Fibroblast of skin of left quadriceps (primary cell): ENCODE measurements at places on chromosomes 7 and 10.

- DNase-seq = no peak
These were observed 18.6 kb downstream of the NSMCE4A start for GRCh38 chr10:121956111-121957061.

DNA sequence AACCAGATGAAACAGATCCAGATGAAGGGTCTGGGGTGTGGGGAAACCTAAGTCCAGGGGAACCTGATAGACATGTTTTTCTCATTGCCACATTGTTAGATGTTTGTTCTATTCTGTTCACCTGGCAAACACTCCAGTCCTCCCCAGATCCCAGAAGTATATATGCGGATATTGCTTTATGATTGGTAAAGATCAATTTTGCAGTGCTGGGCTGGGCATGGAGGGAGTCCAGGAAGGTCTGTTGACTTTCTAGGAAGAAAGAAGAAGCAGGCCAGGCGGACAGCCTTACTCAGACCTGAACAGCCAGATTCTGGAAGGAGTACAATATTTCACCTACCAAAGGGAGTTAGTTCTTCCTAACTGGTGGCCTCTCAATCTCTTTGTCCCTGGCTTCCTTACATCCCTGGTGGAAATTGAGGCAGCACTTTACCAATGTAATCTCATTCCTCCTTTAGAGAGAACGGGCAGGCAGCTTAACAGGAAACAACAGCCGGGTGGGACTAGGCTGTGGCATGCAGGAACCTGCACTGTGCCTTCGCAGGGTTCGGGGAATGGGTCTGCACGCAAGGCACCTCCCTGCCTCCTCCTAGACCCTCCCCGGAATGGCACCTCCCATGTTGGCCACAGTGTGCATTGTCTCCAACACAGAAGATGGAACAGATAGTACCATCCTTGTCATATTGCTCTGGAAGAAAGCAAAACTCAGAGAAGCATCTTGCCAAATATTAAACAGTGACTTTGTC is 930 bp downstream of the GIMAP6 start:
- DNase-seq = no peak

GRCh38 chr7:95772771-95773581 is 622 bp downstream of the DYNC1I1 start:
- DNase-seq = no peak

GRCh38 chr7:129332254-129333035 is 101.8 kb upstream of the STRIP2 start:
- peak; percentile 15 for DNase-seq

DNA sequence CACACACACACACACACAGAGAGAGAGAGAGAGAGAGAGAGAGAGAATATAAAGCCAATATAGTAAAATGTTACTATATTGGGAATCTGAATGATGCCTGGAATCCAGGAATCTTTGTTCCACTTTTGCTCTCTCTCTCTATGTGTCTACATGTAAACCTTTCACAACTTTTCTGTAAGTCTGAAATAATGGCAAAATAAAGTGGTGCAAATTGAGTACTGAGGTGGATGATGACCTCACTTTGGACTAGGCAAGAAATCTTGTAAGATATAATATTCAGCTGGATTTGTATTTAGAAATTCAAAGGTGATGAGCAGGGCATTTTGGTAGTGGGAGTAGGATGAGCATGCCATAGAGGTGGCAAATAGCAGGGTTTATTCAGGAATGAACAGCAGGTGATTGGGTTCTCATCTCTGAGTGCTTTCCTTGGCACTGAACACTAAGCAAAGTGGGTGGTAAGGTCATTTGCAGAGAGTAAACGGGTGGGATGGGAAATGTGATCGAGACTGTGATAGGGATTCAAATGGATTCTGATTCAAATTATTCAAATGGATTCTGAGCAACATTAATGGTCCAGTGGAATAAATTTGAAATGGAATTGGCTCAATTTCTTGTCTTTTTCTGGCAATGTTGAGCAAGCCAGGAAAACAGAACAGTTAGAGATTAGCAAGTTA is 9.7 kb upstream of the ANLN start:
- no peak for DNase-seq

GRCh38 chr10:69486922-69487730 is 35.9 kb downstream of the TSPAN15 start:
- no peak for DNase-seq

DNA sequence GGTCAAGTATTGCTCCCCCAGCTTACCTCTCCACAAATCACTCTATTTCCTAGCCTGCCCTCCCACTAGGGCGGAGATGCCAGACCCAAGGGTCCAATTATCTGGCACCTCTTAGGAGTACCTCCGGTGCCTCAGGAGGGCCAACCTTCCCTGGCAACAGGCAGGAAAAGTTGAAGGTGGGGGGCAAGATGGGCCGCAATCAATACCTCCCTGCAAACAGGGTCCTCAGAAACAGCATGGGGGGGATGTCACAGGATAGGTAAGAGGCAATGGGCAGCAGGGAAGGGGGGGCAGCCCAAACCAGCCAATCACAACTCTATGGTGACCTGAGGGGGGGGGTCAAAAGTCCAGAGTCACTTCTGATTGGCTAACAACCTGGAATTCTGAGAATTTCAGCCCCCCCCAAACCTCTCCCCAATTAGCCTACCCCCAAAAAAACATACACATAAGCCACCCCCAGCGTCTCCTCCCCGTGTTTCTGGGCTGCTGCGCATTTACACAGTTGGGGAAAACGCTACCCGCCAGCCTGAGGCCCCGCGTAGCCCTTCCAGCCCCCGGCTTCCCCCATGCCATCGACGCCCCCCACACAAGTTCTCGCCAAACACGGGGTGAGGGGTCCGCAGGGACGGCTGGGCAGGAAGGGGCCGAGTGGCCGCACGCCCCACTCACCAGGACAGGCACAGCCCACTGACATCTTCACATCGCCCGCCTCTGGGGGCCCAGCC is 589 bp downstream of the LDB1 start:
- DNase-seq = peak; percentile 72

GRCh38 chr10:114730291-114730690 is 72.2 kb upstream of the ABLIM1 start:
- no peak for DNase-seq

DNA sequence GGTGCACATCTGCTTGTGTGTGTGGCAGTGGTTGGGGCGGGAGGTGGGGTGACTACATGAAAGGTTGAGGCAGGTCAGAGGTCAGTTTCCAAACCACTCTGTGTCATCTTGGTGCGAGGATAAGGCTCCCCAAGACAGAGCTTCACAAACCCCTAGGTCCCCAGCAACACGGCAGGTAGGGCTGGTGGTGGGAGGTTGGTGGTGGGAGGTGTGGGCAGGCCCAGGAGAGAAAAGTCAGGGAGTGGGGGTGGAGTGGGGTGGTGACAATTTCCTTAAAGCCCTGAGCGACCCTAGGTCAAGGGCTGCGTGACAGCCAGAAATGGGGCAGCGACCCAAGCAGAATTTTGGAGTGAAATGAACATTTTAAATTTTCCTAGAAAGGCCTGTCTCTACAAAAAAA is 1.6 kb upstream of the STRA8 start:
- DNase-seq = no peak

DNA sequence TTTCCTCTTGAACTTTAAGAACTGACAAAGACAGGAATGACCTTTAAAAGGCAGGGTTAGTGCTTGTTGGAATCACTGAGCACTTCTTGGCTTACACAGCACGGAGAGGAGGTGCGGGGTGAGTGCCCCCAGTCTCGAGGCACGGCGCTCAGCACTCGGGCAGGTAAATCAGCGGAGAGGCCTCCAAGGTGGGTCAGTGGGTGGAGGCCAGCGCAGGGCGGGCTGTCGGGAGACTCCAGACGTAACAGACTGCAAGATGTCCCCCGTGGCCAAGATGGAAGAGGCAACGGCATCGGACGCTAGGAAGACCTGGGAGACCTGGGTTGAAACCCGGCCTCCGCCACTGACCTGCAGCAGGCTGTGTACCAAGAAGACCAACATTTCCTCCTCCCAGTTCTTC is 149.4 kb downstream of the MAD1L1 start:
- DNase-seq = no peak

DNA sequence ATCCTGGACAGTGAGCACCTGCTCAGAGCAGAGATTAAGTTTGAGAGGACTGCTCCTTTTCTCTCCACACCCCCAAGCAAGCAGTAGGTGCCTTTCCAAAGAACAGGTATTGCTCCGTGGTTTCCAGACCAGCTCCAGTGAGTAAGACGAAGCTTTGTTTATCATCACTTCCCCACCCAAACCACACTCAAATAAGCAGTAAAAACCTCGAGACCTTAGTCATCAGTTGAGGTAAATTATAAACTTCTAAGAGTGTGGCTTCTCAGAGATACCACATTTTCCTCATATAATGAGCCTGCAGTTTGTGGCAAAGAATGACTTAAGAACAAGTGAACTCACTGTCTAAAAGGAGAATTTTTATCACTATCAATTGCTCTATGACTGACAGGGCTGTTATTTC is 50.0 kb upstream of the GRB10 start:
- DNase-seq = no peak

DNA sequence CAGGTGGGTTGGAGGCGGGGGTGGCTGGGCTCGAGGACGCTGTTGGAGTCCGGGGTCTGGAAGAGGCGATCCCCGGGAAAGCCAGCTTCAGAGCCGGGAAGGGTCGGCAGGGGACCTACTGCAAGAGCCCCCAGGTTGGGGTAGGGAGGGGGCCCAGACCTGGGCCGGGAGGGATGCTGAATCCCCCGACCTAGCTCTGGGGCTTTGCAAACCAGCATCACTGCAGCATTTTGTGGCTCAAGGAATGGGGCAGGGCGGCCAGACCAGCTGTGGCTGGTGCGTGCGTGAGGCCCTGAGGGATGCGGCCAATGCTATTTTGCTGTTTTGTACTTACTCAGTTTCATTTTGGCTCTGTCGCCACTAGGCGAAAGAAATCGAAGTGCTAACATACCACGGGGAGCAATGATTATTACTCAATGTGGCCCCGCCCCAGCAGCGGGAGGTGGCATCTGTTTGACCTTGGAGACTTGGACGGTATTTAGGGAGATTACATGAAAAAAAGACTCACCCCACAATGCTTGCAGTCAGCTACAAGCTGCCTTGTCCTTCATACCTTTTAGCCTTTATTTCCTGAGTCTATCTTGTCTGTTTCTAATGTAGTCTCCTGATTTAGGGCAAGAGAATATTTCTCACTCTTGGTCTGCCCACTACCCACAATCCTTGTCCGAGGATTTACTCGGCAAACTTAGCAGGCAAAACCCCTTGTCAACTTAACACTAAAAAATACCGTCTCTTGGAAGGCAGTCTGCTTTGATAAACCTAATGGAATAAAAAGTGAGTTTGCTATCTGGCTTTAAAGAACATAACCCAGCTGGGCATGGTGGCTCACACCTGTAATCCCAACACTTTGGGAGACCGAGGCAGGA is 16.2 kb downstream of the HSPB1 start:
- peak; percentile 62 for DNase-seq

DNA sequence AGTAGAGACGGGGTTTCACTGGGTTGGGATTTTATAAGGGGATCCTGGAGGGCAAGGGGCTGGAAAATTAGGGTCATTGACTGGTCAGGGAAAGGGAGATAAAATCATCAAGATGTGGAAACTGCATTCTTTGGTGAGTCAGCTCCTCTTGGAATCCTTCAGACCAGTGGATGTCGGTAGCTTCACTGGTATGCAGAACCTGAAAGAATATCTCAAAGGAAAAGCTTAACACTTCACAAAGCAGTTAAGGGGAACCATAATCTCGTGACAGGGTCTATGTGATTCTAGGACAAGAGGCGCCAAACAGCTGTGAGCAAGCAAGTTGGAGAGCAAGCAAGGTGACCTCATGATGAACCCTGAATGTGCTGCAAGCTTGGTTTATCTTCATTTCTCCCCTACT is 634.7 kb upstream of the AUTS2 start:
- peak; percentile 88 for DNase-seq

DNA sequence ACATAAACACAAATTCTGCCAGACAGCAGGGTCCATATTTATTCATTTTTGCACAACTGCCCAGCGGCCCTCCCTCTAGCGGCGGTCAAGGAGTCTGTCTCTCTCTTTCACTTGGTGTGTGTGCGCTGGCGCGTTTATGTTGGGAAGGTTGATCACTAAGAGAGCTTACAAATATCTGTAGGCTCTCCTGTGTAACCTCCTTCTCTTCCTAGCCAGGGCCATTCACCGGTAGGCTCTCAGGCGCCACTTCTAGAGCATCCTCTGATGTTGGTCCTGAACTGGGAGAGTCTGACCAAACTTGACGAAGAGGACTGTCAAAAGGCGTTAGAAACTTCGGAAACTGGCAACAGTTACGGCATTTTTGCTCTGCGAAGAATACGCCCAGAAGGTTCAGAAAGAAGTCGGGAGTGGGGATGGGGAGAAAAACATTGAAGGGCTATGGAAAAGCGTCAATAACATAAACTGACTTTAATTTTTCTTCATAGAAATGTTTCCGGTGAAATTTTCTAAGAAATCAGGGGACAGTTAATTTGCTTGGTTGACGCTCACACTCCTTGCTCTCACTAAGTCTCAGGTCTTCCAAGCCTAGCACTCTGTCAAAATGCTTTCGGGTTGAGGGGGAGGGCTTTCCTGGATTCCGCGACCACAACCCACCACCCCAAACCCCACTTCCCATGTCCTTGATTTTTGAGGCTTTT is 731.1 kb downstream of the ZWINT start:
- no peak for DNase-seq

GRCh38 chr7:139118234-139118804 is 8.8 kb upstream of the ZC3HAV1 start:
- no peak for DNase-seq

GRCh38 chr10:49407552-49408137 is 11.8 kb upstream of the DRGX start:
- peak; percentile 29 for DNase-seq

- no peak for DNase-seq
These were observed 650.4 kb downstream of the SDK1 start for GRCh38 chr7:3951316-3952055.

DNA sequence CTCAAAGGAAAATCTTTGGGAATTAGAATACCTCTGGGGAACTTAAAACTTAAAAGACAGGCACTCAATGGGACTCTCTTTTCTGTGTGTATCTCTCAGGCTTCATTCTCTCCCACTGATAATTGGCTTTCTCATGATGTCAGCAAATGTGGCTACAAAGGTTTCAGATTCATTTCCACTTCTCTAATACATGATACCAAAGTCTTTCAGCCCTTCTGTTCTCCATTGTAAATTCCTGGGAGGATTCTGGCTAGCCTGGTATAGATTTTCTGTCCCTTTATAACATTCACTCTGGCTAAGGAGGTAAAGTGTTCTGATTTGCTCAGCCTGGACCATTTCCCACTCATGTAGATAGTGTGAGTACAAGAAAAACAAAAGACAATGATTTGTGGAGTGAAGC is 606.2 kb downstream of the PCDH15 start:
- DNase-seq = no peak

DNA sequence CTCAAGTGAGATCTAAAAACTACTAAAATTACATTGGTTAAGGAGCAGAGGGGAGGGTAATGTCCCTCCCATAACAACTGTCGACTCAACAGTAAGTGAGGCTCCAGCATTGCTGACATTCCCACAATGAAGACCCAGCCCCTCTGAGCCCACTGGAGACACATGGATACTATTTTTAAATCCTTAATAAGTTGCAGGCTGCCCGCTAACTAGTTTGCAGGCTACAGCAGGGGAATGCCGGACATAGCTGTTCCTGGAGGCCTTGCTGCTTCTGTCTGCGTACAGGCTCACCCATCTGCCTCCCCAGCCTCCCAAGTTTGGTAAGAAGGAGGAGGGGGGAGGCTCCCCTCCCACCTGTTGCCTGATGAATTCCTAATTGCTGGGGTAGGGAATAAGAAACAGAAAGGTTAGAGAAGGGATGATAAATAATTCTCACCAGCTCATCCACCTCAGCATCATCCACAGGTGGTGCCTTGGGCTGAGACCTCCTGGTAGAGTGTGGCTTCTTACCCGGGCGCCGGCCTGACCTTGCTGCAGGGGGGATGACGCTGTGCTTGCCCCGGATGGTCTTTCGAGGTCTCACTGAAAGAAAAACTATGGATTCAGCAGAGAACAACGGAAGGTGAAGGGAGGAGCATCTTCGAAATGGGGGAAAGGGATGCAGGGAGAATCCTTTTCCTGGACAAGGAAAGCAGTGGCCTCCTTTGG is 10.1 kb downstream of the FZD9 start:
- no peak for DNase-seq
